ENCODE measurements at places on chromosomes 16 and 17.

GRCh38 chr17:7880076-7880868 lies 8.3 kb upstream of the CHD3 start:
- no peak for DNase-seq

GRCh38 chr16:29993903-29994599 lies 1.4 kb downstream of the HIRIP3 start:
- DNase-seq = no peak

- DNase-seq = no peak
These were observed 32.7 kb downstream of the EMP2 start for GRCh38 chr16:10547708-10548107.

GRCh38 chr17:52035336-52035915 lies 123.1 kb downstream of the CA10 start:
- DNase-seq = no peak
